ENCODE measurements at places on chromosomes 12 and 14. TPM values are rescaled to one million over a fixed set of nuclear protein-coding genes. Genes with fewer than 3 reads are reported as not detected.

DNA sequence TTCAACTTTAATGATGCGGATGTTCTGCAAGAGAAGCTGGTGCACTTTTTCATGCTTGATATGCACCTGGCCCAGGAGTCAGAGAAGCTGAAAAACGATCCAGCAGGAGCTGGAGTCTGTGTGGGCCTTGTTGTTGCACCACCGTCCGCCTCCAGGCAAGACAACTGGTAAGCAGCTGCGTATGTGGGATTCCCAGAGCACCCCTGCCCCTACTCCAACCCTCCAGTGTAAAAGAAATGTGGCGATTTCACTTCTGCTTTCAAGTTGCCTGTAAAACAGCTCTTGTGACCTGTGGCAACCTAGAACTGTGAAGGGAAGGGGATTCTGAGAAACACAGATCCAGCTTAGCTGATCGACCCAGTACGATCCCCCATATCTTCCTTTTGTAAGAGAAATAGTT, 154.1 kb upstream of the PELI2 start:
- DNase-seq = no peak

The P2RX2 gene
- not detected for total RNA-seq

- no peak for DNase-seq
Measured at GRCh38 chr12:120159509-120160237, 34.8 kb downstream of the GCN1 start.

GRCh38 chr12:27610374-27610773, 85.9 kb upstream of the REP15 start:
- DNase-seq = no peak

- DNase-seq = no peak
Measured at GRCh38 chr14:56137849-56138248, 19.6 kb downstream of the PELI2 start.

Data from LHCN-M2 (cell line).